ENCODE measurements at places on chromosomes 12 and 14.

- no peak for DNase-seq
Measured at GRCh38 chr14:23091294-23092225, 3.4 kb downstream of the ACIN1 start.

DNA sequence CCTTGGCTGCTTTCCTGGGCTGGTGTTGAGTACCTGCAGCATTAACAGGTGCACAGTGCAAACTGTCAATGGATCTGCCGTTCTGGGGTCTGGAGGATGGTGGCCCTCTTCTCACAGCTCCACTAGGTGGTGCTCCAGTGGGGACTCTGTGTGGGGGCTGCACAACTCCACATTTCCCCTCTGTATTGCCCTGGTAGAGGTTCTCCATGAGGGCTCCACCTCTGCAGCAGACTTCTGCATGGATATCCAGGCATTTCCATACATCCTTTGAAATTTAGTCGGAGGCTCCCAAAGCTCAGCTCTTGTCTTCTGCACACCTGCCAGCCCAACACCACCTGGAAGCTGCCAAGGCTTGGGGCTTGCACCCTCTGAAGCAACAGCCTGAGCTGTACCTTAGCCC, 198.6 kb downstream of the GXYLT1 start:
- DNase-seq: no peak

- no peak for DNase-seq
Measured at GRCh38 chr12:63206494-63206893, 55.5 kb upstream of the AVPR1A start.

DNA sequence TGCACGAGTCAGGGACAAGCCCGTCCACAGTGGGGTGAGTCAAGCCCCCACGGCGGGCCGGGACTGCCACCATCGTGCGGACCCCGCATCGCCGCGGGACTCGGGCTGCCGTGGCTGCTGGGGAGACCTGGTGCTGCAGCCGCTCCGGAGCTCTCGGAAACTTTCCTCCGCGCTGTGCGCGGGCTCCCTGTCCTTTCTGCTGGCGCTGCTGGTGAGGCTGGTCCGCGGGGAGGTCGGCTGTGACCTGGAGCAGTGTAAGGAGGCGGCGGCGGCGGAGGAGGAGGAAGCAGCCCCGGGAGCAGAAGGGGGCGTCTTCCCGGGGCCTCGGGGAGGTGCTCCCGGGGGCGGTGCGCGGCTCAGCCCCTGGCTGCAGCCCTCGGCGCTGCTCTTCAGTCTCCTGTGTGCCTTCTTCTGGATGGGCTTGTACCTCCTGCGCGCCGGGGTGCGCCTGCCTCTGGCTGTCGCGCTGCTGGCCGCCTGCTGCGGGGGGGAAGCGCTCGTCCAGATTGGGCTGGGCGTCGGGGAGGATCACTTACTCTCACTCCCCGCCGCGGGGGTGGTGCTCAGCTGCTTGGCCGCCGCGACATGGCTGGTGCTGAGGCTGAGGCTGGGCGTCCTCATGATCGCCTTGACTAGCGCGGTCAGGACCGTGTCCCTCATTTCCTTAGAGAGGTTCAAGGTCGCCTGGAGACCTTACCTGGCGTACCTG, 1.1 kb downstream of the PDE3A start:
- no peak for DNase-seq

Measured in stimulated activated effector memory CD8-positive, alpha-beta T cell treated with anti-CD3 and anti-CD28 coated beads, Interleukin-12 subunit alpha, Interleukin-12 subunit beta, amount 100 ng/mL, for 72 hours (primary cell).